B cell (primary cell): ENCODE measurements at places on chromosomes 3 and 15.

DNA sequence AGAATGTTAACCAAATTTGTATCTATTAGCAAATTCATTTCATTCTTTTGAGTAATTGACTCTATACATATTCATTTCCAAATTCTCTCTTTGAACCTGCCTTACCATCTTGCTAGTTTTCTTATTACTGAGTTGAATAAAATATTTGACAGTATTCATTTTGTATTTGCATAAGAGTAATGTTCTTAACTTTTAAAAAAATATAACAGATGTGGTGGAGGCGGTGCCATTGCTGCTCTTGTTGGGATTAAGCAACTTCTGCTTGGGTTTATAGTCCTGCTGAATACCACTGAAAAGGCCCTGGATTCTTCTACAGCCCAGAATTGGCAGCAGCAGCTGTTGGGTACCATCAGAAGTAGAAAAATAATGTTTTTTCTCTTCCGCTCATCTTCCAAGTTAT is 148.9 kb upstream of the PEX5L start:
- DNase-seq, result no peak

DNA sequence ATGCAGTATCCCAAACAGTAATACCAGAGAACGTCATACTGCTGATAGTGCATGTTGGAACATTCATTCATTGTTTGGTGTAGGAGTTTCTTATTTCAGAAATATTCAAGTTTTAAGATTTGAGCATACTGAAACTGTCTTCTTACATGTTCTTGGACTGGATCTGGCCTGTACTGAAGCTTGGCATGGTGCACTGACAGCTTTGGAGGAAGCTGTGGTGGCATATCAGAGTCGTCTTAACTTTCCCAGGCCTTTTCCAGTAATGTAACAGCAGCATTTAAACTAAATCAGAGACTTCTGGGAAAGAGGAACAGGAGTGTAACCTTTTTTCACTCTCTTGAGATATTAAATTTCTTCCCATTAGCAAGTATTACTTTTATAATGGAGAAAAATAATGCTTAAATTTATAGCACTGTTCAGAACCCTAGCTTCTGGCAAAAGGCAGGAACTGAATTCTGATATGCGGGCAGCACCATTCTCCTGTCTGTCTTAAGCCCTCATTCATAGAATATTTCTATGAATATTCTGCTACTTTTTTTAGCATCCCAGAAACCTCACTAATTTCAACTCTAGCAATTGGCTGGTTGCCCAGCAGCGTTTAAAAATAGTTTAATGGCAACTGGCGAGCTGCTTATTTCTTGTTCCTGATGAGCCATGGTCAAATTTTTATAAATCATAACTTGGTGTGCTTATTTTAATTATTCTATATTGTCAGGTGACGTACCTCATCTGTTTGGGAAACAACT is 31.1 kb downstream of the DNAJC13 start:
- no peak for DNase-seq

GRCh38 chr15:68379759-68380290 is 52.1 kb downstream of the ITGA11 start:
- no peak for DNase-seq

DNA sequence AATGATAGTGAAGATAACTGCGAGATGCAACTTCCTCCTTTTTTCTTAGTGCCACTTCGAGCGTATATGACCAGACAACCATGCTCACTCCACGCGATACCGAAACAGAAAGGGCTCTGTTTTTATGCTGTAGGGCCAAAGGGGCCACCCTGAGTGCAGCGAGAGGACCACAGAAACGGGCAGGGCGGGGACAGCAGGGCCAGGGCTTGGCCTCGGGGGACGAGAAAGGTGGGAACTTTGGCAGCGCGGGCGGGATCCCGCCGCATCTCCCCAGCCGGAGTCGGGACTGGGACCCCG is 483 bp downstream of the VPS13C start:
- DNase-seq, result peak; percentile 91

DNA sequence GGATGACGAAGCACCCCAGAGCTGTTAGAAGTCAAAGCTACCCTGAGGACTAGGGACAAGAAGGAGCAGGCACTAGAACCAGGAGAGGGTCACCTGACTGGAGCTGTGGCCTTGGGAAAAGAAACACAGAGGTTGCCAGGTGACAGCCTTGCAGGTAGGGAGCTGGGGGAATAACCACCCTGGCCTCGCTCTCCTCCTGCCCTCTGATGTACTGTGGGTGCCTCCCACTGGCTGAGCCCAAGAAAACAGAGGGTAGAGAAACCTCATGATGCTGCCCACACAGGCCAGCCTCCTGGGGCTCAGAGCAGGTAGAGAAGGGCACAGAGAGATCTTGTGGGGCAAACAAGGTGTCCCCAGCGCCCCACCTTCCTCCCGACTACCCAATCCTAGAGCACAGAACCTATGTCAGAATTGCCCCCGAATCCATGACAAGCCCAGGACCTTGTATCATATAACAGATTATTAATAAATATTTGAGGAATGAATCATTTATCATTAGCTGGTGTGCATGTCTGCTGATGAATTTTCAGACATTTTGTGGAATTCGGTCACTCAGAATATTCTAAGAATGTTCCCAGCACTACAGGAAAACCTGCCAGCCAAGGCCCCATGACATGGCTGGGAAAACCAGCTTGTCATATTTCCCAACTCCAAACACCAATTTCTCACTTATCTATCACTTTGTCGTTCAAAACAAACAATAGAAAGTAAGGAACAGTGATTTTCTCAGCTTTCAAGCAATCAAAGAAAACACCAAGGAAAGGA is 59.8 kb upstream of the MEX3B start:
- DNase-seq, result no peak

- no peak for DNase-seq
These were observed 28.5 kb downstream of the COMMD2 start for GRCh38 chr3:149723781-149724180.

DNA sequence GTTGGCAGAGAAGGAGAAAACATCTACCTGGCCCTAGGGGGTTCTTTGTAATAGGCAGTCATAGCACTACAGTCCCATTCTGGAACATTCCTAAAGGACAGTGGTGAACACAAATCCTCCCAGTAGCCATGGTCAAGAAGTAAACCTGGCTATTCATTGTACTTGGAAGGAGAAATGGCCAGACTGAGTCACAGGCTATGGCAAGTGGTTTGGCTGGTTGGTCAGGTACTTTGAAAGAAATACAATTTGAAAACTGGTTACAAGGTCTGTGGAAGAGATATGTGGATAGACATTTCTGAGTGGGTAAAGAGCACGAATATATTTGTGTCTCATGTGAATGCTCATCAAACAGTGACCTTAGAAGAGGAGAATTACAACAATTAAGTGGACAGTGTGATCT is 33.0 kb upstream of the FAN1 start:
- no peak for DNase-seq

DNA sequence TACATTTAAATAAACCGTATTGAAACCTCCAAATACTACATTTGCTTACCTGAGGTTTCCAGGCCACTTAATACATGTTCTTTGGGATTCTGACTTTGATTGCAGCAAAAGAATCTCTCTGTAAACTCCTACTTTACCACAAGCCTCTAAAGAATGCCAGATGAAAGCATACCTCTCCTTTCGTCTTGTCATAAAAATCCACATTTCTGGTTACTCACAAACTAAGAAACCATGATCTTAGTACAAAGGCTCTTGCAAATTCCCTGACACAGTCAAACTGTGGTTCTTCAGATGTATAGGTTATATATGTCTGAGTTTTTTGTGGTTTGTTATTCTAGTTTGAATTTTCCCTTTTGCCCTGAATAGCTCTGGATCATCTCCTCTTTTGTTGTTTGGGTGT is 188.4 kb downstream of the RAP2B start:
- DNase-seq, result no peak
